Stimulated activated CD8-positive, alpha-beta memory T cell treated with anti-CD3 and anti-CD28 coated beads, Interleukin-12 subunit alpha, Interleukin-12 subunit beta, amount 100 ng/mL, for 1 hour (primary cell): ENCODE measurements at places on chromosomes 2 and 18.

- no peak for DNase-seq
These were observed 11.5 kb downstream of the SPEG start for GRCh38 chr2:219446101-219446504.

GRCh38 chr2:2851806-2852777, 521.0 kb upstream of the MYT1L start:
- no peak for DNase-seq

DNA sequence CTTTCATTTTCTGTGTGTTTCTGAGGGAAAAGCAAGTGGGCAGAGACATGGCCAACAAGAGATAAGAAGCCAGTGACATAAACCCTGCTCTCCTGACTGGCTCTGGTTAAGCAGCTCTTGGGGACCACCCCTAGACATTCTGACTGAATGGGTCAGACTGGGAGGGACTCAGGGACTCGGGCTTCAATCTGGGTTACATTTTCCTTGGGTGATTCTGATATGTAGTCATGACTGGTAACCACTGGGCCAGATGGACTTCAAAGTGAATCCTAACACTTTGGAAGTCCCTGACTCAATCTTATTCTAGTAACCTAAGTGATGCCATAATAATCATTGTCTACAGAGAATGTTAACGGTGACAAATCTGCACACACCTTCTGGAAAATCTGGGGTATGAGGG, 397.8 kb downstream of the NBAS start:
- DNase-seq = no peak

DNA sequence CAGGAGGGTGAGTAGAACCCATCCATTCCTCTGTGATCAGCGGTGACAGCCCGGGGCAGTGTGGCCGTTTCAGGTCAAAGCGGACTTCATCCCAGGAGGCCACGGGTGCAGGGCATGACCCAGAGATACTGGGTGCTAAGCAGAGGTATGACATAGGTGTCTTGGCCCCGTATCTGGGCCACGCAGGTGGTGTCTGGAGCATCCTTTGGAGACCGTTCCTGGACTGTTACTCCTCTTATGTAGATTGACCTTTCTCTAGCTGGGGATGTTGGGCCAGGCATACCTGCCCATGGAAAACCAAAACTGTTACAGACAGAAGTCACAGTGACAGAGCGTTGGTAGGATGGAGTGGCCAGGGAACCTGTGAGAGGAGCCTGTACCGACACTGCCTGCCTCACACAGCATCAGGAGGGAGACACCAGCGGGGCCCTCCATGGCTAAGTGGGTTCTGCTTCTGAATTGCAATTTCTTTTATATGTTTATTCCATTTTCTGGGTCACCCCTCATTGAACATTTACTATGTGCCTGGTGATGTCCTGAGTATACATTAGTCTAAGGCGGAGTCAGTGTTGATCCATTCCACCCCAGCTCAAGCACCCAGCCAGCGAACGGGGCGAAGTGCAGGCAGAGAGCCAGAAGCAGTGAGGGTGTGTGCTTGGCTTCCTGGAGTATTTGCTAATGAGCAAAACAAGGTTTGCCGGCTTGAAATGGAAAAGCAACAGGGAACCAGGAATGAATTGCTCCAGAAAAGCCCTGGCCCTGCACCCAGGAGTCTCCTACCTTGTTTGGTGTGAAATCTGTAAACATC, 141.7 kb downstream of the SH3RF3 start:
- no peak for DNase-seq

DNA sequence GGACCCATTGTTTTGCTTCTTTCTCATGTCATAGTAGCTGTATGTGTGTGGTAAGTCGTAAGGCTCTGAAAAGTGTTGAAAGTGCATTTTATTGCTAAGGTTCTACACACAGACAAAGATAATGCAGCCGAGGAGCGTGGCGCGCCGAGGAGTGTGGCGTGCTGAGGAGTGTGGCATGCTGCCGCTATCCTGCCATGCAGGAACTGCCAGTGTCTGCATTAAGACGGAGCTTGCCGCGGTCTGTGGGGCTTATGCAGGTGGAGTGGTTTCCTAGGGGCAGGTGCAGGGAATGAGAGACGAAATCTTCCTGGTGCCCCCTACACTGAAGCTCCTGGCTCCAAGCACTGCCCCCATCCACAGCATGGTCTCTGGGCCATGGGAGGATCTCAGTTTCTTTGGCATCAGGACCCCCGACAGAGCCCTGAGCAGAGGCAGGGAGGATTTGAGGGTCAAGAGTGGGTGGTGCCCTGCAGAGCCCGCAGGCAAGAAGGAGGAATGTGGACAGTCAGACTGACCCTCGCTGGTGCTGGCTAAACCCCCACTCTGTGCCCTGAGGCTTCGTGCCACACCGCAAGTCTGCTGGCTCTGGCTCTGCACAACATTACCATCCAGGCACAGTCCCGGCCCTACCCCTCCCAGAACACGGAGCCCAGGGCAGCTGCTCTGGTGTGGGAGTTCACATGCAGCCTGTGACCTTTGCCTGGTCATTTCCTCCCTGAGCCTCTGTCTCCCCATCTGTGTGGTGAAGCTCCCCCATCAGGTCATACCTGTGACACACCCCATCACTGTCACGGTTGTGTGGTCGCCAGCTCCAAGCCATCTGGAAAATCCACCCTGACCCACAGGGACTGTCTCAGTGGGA, 3.2 kb downstream of the SNED1 start:
- no peak for DNase-seq

DNA sequence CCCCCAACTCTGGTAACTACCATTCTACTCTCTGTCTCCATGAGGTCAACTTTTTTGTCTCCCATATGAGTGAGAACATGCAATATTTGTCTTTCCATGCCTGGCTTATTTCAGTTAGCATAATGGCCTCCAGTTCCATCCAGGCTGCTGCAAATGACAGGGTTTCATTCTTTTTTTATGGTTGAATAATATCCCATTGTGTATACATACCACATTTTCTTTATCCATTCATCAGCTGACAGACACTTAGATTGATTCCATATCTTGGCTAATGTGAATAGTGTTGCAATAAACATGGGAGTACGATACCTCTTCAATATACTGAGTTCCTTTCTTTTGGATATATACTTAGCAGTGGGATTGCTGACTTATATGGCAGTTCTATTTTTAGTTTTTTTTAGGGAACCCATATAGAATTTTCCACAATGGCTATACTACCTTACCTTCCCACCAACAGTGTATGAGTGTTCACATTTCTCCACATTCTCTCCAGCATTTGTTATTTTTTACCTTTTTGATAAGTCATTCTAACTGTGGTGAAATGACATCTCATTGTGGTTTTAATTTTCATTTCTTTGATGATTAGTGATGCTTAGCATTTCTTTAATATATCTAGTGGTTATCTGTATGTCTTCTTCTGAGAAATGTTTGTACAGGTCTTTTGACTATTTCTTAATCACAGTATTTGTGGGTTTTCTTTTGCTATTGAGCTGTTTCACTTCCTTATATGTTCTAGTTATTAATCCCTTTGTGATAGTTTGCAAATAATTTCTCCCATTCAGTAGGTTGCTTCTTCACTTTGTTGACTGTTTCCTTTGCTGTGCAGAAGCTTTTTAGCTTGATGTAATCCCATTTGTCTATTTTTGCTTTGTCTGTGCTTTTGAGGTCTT, 112.2 kb downstream of the SRBD1 start:
- no peak for DNase-seq

GRCh38 chr2:85018049-85018447, 47.1 kb downstream of the KCMF1 start:
- DNase-seq = no peak

DNA sequence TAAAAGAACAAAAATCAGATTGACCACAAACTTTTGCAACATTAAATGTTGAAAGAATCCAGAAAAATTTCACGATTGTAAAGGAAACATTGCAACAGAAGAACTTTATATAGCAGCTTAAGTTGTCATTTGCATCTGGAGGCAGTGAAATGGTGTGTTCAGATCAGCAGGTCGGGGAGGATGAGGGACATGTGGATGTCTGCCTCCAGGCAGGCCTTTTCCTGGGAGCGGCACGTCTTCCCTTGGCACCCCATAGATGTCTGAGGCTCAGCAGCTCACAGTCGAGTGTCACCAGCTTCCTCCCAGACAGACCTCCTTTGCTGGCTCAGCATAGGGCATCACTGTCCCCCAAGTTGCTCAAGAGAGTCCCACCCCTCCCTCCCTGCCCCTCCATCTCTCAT, 44.3 kb upstream of the ASB1 start:
- no peak for DNase-seq

DNA sequence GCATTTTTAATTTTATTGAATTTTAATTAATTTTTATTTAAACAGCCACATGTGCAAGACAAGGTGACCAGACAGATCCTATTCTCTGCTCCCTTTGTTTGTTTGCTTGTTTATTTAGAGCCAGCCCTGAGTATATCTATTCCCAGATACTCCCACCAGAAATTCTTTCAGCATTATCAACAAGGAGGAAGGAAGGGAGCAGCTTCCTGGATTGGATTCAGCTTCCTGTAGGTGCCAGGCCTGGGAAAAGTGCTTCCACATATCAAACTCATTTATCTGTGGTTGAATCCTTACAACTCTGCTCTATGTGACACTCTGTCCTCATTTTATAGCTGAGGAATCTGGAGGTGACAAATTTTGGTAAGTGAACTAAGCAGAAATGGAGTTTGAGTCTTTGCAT, 60.5 kb upstream of the KLF7 start:
- no peak for DNase-seq

DNA sequence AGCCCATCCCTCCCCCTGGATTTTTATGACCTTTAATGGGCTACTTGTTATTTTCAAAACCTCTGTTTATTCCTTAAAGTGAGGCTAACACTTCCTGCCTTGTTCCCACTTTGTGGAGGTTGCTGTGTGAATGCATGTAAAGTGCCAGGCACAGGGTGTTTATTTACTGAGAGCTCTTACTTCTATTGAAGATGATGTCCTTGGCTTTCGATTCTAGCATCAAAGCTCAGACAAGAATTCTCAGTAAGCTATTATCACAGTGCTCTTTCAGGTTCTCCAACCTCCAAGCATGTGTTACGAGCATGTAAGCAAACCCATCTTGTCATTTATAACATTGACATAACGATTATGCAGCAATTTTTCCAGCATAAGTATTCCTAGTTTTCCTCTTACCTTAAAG, 44.2 kb downstream of the DPYSL5 start:
- DNase-seq = no peak

DNA sequence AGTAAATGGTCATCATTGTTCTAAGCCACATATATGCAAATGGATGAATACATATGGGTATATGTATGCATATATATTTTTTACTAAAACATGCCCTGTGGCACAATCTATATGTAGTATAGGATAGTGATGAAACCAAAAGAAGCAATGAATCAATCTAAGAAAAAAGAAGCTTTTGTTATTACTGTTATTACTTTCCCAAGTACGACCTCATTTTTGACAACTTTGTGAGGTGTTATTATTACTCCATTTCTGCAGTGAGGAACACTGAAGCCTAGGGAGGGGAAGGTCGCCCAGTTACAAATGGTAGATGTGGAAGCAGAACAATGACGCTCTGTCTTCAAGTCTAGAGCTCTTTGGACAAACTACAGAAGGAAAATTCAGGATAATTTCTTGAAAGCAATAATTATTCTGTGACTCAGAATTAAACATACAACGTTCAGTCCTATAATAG, 38.3 kb downstream of the STAT4 start:
- DNase-seq = no peak

- DNase-seq = no peak
These were observed 150.0 kb upstream of the AGAP1 start for GRCh38 chr2:235343869-235344268.

DNA sequence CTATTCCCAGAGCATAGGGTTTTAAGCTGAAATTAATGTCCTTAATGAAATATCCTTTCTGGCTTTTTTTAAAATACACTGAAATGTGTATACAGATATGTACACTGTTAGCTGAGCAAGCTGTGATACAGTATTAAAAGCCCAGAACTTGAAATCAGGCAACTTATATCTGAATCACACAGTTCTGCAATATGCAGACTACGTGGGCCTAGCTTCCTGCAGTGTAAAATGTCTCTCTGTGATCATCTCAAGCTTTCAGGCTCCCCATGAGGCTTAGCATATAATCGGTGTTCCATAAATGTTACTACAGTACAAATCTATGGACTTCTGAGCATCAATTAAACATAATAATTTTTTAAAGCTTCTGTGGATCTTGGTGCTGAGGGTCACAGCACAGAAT, 8.2 kb downstream of the FBXO15 start:
- DNase-seq = no peak

DNA sequence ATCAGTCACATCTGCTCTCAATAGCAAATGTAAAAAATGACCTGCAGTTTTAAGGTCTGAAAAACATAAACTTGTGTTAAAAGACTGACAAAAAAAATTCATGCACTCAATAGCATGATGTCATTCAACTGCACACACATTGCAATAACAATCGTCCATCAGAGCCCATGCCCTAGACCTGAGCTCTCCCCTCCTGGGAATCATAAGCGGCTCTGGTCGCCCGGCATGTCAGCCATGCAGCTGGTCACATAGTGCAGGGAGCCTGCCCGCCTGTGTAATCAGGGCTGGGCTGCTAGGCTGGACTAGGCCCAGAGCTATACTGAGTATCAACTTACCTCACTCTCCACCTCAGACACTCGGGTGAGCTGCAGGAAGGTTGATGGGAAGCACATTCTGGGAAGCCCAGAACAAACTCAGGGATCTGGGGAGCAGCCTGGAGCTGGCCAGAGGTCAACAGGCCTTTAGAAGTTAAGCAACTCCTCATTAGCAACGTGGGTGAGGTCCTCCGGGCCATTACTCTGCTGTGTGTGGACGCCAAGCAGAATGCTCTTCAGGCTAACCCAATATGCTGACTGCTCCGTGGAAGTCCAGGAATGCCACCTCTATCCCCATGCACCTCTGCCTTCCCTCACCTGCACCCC, 165.5 kb downstream of the TTC32 start:
- no peak for DNase-seq

DNA sequence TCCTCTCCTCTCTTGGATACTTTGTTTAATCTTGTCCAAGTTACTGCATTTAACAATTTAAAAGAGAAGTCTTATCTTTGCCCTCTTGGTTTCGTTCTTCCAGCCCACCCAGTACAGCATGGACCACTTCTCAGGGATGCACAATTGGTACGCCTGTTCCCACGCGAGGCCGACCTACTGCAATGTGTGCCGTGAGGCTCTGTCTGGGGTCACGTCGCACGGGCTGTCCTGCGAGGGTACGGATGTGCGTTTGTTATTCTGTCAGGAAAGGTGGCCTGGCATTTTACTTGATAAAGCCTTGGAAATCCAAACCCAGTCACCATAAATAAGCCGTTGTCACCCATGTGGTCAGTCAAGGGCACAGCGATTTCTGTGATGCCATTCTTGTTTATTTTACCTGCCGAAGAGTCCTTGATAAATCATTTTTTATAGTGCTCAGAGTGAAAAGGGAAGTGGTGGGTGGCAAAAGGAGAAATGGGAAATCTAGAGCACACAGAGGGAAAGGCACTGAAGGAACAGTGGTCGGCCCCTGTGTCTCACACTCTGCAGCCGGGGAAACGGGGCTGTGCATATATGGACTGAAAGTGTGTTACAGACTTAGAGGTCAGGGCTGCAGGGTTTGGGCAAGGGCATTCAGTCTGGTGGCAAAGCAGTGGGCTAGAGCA, 80.5 kb downstream of the DGKD start:
- no peak for DNase-seq

DNA sequence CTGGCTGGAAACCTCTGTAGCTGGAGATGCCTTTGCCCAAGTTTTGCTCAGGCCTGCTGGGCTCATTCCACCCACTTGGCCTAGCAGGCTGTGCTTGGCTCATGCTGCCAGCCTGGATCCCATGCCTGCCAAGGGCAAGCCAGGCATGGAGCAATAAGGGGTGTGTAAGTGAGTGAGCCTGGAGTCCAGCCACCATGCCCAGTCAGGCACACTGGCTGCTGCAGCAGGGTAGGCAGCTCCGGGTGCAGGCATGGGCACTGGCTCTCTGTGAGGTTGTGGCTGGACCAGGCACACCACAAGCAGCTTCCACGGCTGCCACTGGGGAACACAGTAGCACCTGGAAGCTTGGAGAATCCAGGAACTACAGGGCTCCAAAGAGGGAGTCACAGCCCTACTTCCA, 147.7 kb upstream of the HS6ST1 start:
- DNase-seq = no peak
